ENCODE measurements at places on chromosomes 2 and 18.

DNA sequence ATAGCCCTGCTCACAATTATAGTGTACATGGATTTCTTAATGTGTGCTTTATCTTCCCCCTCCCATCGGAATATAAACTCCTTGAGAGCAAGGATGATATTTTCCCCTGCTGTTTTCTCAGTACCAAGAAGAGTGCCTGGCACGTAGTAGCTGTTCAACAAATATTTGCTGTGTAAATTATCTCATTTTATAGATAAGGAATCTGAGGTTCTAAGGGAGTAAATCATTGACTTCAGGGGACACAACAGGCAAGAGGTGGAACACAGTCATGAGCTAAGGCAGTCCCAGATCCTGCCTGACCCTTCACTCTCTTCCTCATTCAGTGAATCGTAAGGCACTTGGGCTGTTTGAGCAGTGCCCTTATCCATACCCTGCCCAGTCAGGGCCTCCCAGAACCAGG, 187.3 kb upstream of the TNP1 start:
- DNase-seq = no peak

DNA sequence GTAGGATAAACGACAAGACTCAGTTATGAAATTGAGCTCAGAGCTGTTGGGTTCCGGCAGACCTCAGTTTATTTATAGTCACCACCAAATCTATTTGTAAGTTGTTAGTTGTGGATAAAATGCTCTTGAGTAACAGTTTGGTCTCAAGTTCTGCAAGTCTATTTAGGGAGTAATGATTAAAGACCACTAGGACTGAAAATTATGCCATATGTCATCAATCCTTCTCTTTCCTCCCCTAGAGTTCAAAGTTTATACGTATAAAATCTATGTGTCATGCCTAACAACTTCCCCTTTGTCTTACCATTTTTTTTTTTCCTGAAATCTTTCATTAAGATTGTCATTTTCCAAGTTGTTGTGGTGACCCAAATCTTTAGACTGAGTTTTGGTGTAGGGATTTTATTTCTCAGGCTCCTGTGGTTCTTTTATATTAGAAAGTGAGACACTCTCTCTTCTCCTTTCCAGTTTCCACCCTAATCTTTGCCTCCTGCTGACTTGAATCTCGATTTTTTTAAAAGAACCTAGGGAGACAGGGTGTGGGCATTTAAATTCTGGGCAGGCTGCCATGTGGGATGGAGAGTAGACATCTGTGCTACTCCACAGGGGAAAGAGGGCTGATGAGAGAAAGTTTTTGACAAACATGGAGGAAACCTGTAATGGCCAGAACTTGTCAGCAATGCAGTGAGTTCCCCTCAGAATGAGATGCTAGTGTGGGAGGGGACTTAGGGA, 51.0 kb downstream of the LAMA3 start:
- DNase-seq = no peak

DNA sequence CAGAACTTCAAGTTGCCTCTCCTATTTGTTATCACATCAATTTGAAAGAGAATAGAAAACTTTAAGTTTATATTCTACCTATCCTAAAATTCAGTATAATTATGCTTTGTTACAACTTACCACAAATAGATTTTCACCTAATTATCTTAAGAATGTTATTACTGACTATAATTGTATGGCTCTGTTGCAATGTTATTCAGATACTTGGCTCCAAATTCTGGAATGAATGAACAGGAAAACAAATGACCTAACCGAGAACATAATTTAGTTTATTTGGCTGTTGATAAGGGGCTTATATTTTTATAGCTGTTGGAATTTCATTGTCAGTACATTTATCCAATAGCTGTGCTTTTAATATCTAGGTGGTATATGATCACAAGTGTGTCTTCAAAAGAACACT, 173.2 kb upstream of the GULP1 start:
- DNase-seq = no peak

- DNase-seq = no peak
These were observed 8.7 kb downstream of the TFCP2L1 start for GRCh38 chr2:121276341-121276740.

- no peak for DNase-seq
These were observed 36.5 kb downstream of the MGAT5 start for GRCh38 chr2:134290358-134290757.

- DNase-seq = no peak
These were observed 32.7 kb downstream of the QPCT start for GRCh38 chr2:37377187-37377532.

DNA sequence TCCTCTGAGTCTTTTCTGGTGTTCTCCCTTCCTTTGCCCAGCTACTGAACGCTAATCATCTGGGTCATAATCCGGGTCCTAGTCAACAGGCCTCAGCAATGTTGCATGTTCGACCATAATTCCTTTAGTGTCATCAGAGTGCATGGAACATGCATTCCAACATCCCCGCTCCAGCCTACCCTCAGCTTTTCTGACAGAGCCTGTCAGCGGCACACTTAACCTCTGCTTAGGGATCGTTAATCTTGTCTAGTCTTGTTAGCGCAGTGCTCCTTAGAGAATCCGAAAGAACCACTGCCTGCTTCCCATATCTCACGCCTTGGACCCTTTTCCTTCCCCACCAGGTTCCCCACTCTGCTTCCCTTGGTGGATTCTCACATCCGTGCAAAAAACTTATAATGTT, 767.9 kb upstream of the ID2 start:
- DNase-seq = no peak

GRCh38 chr2:232761301-232761907, 15.0 kb downstream of the KCNJ13 start:
- DNase-seq = no peak

- DNase-seq = no peak
These were observed 87.7 kb downstream of the CLIP4 start for GRCh38 chr2:29202819-29203495.

DNA sequence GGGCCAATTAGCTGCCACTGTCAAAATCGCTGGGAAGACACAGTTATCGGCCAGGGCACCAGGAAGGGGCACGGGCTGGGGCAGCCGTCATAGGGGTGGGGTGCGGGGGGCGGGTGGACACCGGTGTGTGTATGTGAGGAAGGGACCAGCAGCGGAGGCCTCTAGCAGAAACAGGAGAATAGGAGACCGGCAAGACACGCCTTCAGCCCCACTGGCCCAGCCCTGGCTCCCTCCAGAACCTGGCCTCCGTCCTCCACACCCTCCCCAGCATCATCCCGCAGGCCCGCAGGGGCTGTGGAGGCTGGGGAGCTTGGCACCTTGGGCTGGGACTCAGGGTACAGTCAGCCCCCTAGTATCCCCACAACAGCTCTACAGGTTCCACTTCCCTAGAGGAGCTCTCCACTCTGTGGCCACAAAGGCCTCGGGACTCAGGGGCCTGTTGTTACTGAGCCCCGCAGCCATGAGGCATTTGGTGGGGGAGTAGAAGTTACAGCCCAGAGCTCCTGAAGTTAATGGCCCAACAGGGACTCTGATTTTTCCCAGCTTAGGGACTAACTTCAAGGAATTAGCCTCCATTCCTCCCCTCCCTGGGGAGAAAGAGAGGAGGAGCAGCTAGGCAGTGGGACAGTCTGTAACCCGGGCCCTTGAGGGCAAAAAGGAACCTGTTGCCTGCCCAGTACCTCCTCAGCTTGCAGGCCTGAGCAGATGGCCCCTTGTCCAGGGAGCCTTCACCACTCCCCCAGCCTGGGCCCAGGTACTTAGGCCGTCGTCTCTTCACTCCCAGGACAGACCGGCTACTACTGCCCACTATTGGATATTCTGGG, 19.9 kb downstream of the SH2D6 start:
- DNase-seq = peak; percentile 79

- DNase-seq = no peak
These were observed 29.4 kb upstream of the FN1 start for GRCh38 chr2:215465256-215465655.

- DNase-seq = no peak
These were observed 6.2 kb upstream of the KDSR start for GRCh38 chr18:63373161-63373560.

- DNase-seq = no peak
These were observed 17.4 kb downstream of the IRS1 start for GRCh38 chr2:226782092-226782713.

- no peak for DNase-seq
These were observed 71.3 kb downstream of the TTC27 start for GRCh38 chr2:32699151-32699550.

- DNase-seq = no peak
These were observed 53.8 kb downstream of the ICA1L start for GRCh38 chr2:202817771-202818170.

DNA sequence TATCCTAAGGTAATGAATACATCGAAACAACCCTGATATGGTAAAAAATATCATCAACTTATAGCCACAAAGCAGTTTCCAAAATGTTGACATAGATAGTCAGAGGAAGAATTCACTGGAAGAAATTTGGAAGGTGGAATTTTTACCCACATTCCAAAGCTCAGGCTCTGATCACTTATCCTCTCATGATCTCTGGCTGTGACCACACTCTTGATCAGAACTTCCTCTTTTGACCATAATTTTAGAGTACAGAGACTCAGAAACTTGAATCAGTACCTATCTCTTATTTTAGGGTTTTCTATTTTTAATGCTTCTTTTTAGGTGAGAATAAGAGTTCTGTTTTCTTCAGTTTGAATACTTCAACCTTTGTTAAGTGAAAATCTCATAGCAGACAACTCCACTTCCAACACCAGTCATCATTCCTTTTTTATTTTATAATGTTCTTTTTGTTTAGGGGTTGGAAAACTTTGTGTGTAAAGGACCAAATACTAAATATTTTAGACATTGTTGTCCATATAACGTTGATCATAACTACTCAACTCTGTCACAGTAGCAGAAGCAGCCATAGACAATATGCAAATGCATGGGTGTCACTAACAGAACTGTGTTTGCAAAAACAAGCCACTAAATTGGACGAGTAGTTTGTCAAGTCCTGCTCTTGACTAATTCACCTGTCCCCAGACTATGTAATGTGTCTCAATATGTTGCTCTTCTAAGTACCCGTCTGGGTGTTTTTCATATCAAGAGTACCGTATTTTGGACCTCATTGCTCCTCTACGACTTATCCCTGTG, 891.6 kb upstream of the CRIM1 start:
- no peak for DNase-seq

- DNase-seq = no peak
These were observed 3.6 kb upstream of the GPC1 start for GRCh38 chr2:240431661-240432424.

DNA sequence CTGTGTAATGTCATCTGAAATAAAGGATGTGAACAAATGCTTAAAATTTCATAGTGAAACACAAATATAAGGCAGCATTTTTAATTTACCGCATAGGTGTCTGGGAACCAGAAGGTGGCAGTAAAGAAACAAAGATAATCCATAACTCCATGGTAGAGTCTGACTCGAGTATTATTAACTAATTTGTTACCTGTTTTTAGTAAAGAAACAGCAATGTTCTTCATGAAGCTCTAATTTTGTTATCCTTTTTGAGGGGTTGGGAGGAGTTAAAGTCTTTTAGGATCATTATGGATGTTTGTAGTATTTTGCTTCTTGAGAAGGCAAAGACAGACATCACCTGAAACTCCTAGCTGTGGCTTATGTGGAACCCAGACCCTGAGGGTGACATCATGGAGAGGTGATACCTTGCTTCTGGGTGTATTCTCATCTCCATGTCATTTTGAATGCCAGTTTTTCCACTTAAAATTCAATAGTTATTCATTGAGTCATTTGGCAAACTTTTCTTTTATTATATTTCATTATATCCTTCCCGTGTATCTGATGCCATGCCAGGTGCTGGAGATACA, 286.2 kb upstream of the EPAS1 start:
- no peak for DNase-seq

GRCh38 chr18:57230861-57231585, 84.1 kb downstream of the BOD1L2 start:
- no peak for DNase-seq

- no peak for DNase-seq
These were observed 28.1 kb downstream of the PTPN2 start for GRCh38 chr18:12855916-12856315.

- peak; percentile 21 for DNase-seq
These were observed 1.9 kb upstream of the CFAP53 start for GRCh38 chr18:50268022-50268747.

- no peak for DNase-seq
These were observed 229.6 kb downstream of the LOXHD1 start for GRCh38 chr18:46427216-46427995.

DNA sequence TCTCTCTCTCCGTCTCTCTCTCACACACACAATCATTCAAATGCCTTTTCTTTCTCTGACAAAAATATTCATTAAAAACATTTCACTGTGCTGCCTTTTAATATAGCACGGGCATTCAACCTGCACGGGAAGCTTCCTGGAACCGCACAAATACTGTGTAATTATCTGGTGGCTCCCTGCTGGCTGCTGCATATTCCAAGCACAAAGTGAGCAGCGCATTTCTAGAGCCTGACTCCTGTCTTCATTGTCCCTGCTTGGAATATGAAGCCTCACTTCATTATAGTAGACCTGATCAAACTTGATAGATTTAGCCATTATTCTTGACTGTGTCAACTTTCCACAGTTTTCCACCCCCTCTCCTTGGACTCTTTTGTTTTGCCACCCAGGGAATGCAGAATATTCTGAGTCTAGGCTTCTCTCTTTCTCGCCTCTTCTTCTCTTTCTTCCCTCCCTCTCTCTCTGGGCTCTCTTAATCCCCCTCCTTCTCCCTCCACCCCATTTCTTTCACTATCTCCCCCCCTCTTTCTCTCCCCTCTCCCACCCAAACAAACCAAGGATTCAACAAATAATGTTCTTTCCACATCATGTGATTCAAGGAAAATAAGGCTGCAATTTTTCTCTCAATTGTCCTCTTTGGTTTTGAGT, 672.1 kb upstream of the FANCL start:
- DNase-seq = no peak

DNA sequence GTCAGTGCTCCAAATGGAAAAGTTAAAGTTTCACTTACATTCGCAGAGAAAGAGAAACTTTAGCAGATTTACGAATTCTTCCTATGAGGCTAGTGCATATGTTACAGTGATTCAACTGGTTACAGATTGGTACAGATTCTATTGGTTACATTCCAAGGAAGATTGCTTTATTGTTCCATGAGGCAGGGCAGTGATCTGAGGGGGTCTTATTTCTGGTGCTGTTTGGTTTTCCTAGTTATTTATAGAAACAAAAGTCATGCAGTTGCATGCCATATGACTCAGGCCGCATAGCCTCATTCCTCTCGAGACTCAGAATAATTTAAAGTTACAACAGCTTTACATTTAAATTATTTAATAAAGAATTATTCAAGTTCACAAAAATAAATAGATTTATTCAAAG, 385.4 kb upstream of the SYT4 start:
- DNase-seq = no peak

DNA sequence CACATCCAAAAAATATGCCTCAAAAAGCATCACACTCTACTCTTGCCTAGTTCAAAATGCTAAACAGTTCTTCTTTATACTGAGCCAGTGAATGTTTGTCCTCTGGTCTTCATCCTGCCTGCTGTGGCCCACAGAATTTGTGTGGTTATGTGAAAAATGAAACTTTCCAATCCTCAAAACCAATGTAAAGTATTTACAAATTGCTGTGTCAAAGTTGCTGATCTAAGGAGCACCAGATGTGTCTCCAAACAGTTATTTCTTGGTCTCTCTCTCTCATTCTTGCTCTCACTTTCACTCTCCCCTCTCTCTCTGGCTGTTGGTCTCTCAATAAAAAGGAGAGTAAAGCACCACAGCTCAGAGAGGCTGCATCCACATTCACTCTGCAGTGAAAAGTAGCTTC, 23.0 kb downstream of the EPHA4 start:
- no peak for DNase-seq

- no peak for DNase-seq
These were observed 497.2 kb upstream of the SALL3 start for GRCh38 chr18:78482378-78482777.

All from hypothalamus (tissue), 51 donors.